ENCODE measurements at places on chromosomes 2 and 18. TPM values are rescaled to one million over a fixed set of nuclear protein-coding genes. Genes with fewer than 3 reads are reported as not detected.

The C2orf80 gene
- total RNA-seq = not detected

The SLC23A3 gene
- 3.1 TPM for total RNA-seq

GRCh38 chr18:61575419-61575818 is 242.2 kb downstream of the CDH20 start:
- DNase-seq = no peak

DNA sequence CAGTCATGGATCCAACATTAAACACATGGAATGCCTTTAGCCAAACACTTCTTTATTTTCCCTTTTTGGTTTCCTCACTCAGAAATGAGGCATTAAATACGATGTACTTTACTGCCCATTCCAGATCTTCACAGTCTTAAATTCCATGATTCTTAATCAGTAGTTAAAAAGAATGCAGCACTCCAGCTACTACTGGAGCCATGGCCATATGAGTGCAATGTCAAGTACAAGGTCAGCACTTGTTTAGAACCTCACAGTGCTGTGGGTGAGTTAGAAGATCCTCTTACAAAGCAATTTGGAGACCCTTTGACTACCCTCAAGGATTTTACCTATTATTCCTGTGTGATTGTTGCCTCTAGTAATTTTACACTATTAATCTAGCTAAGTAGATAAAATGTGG is 550.3 kb upstream of the LRRTM1 start:
- DNase-seq = no peak

The CLEC4F gene
- 1.2 TPM for total RNA-seq

DNA sequence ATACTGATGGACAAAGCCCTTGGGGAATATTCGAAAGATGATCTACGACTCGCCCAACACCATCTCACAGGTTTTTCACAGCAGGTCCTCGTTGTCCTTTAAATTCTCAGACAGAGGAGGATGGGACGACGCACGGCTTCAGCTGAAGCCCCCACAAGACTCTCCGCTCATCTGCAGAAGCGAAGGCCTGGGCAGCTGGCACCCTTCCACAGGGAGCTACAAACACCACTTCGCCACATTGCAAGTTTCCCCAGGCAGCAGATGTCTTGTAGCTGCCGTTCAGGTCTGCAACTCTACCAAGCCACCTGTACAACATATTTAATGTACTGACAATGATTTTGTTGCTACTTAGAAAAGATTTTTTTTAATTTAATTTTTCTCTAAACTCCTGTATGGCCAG is 642.9 kb downstream of the ZEB2 start:
- DNase-seq = no peak

DNA sequence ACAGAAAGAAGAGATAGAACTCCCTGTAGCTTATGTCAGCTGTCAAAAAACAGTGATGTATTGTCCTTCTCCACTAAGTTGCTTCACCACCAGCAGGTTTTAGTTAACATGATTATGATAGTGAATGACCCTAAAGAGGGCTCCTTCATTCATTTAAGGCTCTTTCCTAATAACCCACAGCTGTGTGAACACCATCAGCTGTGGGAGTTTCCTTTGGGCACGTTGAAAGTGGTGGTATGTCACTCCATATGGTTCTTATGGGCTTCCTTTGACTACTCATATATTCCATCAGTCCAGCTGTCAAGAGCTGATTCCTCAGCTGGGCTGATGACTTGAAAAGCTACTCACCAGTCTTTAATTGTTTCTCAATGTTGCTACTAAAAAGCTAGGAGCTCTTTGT is 210.3 kb downstream of the UBE2E3 start:
- DNase-seq = no peak

DNA sequence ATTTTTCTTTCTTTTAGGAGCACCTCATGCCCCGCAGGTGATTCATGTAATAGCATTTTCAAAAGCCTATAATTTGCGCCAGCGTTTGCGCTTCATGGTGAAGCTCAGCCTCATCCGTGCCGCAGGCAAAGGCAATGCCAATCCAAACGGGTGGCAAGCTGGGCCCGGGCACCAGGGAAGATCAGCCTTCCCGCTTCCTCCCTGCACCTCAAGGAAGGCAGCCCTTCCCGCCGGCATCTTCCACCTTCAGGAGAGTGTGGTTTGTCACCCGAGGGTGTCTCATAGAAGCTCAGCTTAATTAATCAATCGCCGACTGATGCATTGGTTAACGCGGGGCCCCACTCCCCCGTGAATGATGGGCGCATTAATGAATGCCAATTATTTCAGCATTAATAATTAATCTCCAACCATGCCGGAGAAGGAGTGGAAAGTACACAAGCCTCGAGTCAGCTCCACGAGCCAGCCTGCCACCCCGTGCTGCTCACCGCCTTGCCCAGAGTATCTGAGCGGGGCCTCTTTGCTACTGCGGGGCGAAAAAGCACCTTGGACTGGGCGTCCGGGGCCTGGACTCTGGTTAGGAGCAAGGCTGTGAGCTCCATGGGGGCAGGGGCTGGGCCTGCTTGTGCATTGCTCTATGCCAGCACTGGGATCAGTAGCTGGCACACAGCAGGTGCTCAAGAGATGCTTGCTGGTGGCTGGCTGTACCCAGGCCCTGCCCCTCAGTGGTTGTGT is 13.0 kb downstream of the INHBB start:
- no peak for DNase-seq

DNA sequence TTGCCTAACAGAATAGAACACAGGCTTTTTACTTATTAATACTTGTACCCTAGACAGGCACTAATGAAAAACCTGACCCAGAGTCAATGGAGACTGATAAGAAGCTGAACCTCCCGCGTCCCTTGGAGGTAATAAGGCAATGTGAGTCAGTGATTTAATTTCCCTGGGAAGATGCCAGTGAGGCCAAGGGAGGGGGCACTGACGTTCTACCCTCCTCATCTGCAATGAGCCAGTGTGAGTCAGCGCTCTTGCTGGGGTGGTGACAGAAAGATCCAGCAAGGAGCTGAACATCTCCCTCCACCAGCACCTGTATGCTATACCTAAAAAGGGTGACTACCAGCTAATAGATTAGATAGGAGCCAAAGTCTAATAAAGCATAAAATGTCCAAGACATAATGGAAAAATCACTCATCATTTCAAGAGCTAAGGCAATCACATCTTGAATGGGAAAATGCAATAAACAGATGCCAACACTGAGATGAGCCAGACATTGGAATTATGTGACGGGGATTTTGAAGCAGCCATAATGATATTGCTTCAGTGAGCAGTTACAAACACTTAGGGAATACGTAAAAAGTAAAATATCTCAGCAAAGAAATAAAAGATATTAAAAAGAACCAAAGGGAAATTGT is 116.9 kb downstream of the TPGS2 start:
- no peak for DNase-seq

The SCYGR4 gene
- not detected for total RNA-seq

DNA sequence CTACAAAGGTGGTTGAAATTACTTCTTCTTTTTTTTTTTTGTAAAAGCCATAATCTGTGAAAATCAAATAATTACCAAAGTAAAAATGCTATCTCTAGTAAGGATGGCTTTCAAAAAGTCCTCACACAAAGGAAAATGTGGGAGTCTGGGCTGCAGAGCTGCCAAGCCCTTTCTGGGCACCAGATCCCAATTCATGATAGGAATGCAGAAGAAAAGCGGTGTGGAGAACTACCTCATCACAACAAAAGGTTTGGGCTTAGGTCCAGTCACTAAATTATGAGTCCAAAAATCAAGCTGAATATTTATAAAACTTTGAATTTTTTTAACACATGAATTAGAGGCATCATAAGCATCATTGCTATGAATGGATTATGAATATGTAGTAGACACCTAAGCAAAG is 30.8 kb upstream of the EPHA4 start:
- no peak for DNase-seq

The BMPR2 gene
- total RNA-seq = 139 TPM

GRCh38 chr2:110864731-110865130 is 132.4 kb downstream of the ACOXL start:
- DNase-seq = no peak

DNA sequence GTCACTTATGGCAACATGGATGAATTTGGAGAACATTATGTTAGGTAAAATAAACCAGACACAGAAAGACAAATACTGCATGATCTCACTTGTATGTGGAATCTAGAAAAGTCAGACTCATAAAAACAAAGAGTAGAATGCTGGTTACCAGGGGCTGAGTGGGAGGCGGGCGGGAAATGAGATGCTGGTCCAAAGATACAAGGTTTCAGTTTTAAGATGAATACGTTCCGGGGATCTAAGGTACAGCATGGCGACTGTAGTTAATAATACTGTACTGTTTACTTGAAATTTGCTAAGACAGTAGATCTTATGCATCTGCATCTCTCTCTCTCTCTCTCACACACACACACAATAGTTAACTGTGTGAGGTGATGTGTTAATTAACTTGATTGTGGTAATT is 14.2 kb downstream of the FAM110C start:
- DNase-seq = no peak

DNA sequence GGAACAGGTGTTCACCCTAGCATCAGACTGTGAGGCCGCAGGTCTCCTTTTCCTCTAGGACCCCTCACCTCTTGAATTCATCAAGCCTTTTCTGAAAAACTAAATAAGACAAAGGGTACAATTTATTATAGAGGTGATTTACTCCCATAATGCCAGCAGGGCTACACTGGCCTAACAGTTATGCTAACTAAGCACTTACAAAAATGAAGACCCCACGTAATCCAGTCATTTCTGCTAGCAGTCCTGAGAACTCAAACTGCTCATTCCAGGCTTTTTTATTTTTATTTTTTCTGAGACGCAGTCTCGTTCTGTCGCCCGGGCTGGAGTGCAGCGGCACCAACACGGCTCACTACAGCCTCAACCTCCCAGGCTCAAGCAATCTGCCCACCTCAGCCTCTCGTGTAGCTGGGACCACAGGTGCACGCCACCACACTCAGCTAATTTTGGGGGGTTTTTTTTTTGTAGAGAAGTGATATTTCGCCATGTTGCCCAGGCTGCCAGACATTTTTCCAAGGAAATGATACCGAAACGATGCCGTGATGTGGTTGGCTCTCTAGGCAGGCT is 14.2 kb downstream of the CAPG start:
- no peak for DNase-seq

- DNase-seq = no peak
Measured at GRCh38 chr2:122883849-122884248, 1128.4 kb downstream of the TSN start.

The MDH1B gene
- 0.26 TPM for total RNA-seq

The STARD6 gene
- not detected for total RNA-seq

The VRK2 gene
- 23.8 TPM for total RNA-seq

- DNase-seq = no peak
Measured at GRCh38 chr18:48990481-48991318, 39.9 kb upstream of the SMAD7 start.

- no peak for DNase-seq
Measured at GRCh38 chr2:127063701-127064590, 43.0 kb downstream of the BIN1 start.

DNA sequence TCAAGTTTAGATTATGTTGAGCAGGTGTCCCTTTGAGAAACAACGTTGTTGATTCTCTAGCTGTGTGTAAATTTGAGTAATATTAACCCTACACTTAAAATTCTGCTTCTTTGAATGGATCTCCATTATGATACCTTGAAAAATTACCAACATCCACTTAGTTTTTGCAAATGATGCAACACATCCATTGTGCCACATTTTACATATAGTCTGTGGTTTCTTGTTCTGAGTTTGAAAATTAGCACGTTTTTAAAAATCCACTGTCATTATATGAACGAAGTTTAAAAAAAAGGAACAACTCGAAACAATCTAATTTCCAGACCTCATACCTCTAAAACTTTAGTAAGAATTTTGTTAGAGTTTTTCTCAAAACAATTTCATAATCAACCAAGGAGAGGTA is 37.7 kb downstream of the PIK3C3 start:
- no peak for DNase-seq

DNA sequence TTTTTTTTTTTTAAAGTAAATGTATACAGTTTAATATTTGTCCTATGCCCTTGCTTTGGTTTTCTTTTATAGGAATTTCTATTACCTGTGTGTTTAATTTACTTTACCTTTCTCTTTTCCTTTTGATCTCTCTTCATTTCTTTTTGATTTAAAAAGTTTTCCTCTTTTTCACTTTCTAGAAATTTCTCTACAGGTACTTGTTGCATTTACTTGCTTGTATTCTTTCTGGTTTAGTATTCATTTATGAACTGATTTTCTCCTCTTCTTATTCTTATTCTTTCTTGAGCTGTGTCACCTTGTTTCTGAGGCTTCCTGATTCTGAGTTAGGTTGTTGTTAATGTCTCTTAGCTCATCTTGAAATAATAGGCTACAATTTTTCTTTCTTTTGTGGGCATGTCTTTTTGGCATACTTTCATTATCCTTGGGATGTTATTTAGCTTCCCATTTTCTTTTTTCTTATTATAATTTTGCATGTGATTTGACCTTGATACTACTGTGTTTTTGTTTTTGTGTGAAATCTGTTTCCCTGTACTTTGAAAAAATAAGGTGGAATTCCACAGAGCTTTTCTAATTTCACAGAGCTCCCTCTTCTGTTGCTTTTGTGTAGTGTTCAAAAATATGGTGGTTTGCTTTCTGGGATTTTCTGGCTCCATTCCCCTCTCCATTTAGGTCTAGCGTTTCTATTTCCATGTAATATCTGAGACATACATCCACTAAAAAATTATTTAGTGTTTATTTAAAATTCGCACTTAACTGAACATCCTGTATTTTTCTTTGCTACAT is 25.5 kb upstream of the ALMS1 start:
- DNase-seq = no peak

DNA sequence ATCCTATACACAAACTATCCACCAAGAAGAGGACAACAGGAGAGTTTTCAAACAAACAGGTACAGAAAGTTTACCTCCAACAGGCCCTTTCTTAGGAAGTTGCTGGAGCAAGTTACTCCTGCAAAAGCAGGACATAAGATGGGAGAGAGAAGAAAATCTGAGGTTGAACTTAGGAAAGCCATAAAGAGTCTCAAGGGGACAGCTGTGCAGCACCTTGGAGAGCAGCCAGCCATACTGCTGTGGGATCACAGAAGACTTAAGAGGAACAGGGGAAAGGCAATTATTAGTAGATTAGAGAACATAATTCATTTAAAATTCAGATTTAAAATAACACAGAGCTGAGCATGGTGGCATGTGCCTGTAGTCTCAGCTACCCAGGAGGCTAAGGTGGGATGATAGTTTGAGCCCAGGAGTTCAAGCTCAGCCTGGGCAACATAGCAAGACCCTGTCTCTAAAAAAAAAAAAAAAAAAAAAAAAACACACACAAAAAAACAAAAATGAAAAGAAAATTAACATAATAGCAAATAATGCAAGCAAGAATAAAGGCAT is 148.1 kb upstream of the SIX3 start:
- no peak for DNase-seq

- no peak for DNase-seq
Measured at GRCh38 chr2:229300790-229301189, 29.7 kb upstream of the PID1 start.

DNA sequence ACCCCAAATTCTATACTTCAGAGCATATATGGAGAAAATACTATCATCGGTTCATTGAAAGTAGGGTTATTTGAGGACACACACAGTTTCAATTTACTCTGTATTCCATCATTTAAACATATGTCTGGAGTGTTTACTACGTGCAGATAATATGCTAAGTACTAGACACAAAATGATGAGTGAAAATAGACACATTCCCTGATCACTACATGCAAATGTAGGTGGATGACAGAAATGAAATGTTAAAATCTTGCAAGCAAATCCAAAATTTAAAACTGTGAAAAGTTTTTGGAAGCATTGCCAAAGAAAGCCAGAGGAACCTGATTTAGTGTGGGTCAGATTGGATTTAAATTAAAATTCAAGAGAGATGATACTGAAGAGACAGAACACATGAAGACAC is 1106.6 kb downstream of the CBLN2 start:
- DNase-seq = no peak

- no peak for DNase-seq
Measured at GRCh38 chr2:241475267-241475666, 33.1 kb downstream of the STK25 start.
